Heart left ventricle (tissue), 16 donors: ENCODE measurements at places on chromosomes 5 and 9. TPM values are rescaled to one million over a fixed set of nuclear protein-coding genes. Genes with fewer than 3 reads are reported as not detected.

GRCh38 chr9:2427120-2427891, 194.3 kb upstream of the VLDLR start:
- H3K36me3 ChIP-seq = no peaks in the 10 kb centered on the region
- H3K4me3 ChIP-seq = no peak overlapping the region
- no peak overlapping the region for H3K27ac ChIP-seq
- DNase-seq = no peak
- H3K4me1 ChIP-seq = no peaks in the 10 kb centered on the region
- no peaks in the 10 kb centered on the region for H3K27me3 ChIP-seq

GRCh38 chr9:106616026-106616425, 246.9 kb upstream of the ZNF462 start:
- H3K27me3 ChIP-seq = no peaks in the 10 kb centered on the region
- H3K4me3 ChIP-seq = no peak overlapping the region
- H3K36me3 ChIP-seq = no peaks in the 10 kb centered on the region
- no peak for DNase-seq
- H3K4me1 ChIP-seq = no peaks in the 10 kb centered on the region

GRCh38 chr9:136095070-136096058, at the start of gene NACC2:
TSS of gene NACC2 (minus strand) at chr9:136095289. CDS start at chr9:136050521, 44,768 bp downstream.
- peaks cover 43% of the 10 kb centered on the region for H3K4me1 ChIP-seq
- peak; percentile 77 for DNase-seq
- H3K4me3 ChIP-seq = peak within 1 kb of the TSS; percentile 90
- H3K27ac ChIP-seq = peak within 1 kb of the TSS; percentile 99

GRCh38 chr9:19967216-19967887, 178.5 kb upstream of the SLC24A2 start:
- DNase-seq = no peak
- no peak overlapping the region for H3K4me3 ChIP-seq
- H3K27ac ChIP-seq = no peak overlapping the region
- H3K4me1 ChIP-seq = no peaks in the 10 kb centered on the region
- H3K27me3 ChIP-seq = no peaks in the 10 kb centered on the region
- H3K36me3 ChIP-seq = no peaks in the 10 kb centered on the region

GRCh38 chr9:3773362-3774060, 247.7 kb upstream of the RFX3 start:
- DNase-seq = no peak
- no peaks in the 10 kb centered on the region for H3K36me3 ChIP-seq
- H3K27ac ChIP-seq = no peak overlapping the region
- H3K27me3 ChIP-seq = no peaks in the 10 kb centered on the region
- H3K4me1 ChIP-seq = no peaks in the 10 kb centered on the region

DNA sequence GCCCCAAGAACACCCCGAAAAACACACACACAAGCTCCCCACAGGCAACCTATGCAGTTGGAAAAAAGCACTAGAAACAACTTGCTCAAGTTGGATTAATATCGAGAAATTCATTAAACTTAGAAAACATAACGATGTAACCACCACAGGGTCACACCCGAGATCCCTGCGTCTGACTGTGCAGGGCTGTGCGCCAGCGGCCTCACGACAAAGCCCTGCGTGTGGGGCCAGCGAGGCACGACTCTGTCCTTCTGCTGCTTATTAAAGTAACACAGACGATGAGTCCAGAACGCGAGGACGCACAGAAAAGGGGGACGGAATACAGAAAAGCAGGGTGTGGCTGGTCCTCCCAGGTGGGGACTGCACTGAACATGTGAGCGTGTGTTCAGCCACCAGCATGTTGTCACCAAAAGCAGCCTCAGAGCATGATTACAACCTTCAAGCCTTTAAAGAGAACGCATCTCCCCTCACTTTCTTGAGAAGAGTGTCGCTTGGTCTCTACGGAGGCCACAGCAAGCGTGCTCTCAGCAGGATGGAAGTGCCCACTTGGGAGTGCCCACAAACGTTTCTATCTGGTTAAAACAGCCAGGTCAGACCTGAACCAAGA, 14.4 kb downstream of the SLC12A7 start:
- no peaks in the 10 kb centered on the region for H3K27me3 ChIP-seq
- no peak for DNase-seq
- H3K36me3 ChIP-seq = peaks cover 21% of the 10 kb centered on the region
- peaks cover 45% of the 10 kb centered on the region for H3K4me1 ChIP-seq
- H3K4me3 ChIP-seq = no peak overlapping the region
- no peak overlapping the region for H3K27ac ChIP-seq

- H3K36me3 ChIP-seq = no peaks in the 10 kb centered on the region
- H3K4me3 ChIP-seq = no peak overlapping the region
- no peak for DNase-seq
- no peaks in the 10 kb centered on the region for H3K27me3 ChIP-seq
- no peaks in the 10 kb centered on the region for H3K4me1 ChIP-seq
- no peak overlapping the region for H3K27ac ChIP-seq
These were observed 19.7 kb downstream of the TTC39B start for GRCh38 chr9:15287309-15287708.

DNA sequence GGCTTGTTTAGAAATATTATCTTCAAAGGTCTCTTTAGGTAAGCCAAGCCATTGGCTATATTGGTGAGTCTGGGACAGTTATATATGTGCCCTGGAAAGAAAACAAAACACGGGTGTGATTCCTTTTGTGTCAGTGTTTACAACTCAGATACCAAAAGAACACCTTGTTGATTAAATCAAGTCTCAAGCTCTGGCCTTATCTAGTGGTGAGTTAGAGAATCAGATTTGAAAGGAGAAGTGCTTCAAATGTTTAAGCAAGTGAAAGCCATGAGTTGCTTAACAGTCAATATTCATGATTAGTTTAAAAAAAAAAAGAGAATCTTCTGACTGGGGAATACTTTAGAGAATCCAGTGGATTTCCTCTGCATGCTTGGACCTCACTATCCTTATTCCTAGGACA, 68.3 kb downstream of the IQGAP2 start:
- no peaks in the 10 kb centered on the region for H3K36me3 ChIP-seq
- no peaks in the 10 kb centered on the region for H3K4me1 ChIP-seq
- no peak for DNase-seq
- no peak overlapping the region for H3K27ac ChIP-seq

GRCh38 chr9:76321195-76321828, 72.9 kb downstream of the RFK start:
- no peak overlapping the region for H3K4me3 ChIP-seq
- no peaks in the 10 kb centered on the region for H3K36me3 ChIP-seq
- no peak overlapping the region for H3K27ac ChIP-seq
- no peaks in the 10 kb centered on the region for H3K4me1 ChIP-seq
- no peak for DNase-seq
- H3K27me3 ChIP-seq = no peaks in the 10 kb centered on the region

DNA sequence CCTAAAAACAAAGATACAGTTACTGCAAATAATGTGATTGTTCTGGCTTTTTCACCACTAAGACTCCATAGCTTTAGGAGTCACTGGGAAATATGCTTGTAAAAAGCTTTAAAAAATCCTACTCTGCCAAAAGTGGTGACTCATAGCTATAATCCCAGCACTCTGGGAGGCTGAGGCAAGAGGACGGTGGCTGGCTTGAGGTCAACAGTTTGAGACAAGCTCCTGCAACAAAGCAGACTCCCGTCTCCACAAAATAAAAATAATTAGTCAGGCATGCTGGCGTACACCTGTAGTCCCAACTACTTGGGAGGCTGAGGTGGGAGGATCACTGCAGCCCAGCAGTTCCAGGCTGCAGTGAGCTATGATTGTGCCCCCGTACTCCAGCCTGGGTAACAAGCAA, 406.4 kb downstream of the HTR1A start:
- no peak overlapping the region for H3K27ac ChIP-seq
- H3K27me3 ChIP-seq = no peaks in the 10 kb centered on the region
- no peak for DNase-seq
- no peaks in the 10 kb centered on the region for H3K36me3 ChIP-seq

GRCh38 chr9:83986765-83987401, 6.3 kb downstream of the RMI1 start:
- H3K27me3 ChIP-seq = no peaks in the 10 kb centered on the region
- H3K4me3 ChIP-seq = no peak overlapping the region
- peaks cover 31% of the 10 kb centered on the region for H3K4me1 ChIP-seq
- H3K27ac ChIP-seq = no peak overlapping the region
- no peak for DNase-seq

- no peaks in the 10 kb centered on the region for H3K36me3 ChIP-seq
- H3K27me3 ChIP-seq = no peaks in the 10 kb centered on the region
These were observed 167.7 kb upstream of the MRPS30 start for GRCh38 chr5:44640945-44641456.

- no peak for DNase-seq
- no peak overlapping the region for H3K27ac ChIP-seq
- no peaks in the 10 kb centered on the region for H3K4me1 ChIP-seq
- H3K36me3 ChIP-seq = no peaks in the 10 kb centered on the region
These were observed 124.2 kb downstream of the TLE1 start for GRCh38 chr9:81565144-81565543.

GRCh38 chr5:158203261-158203660, 344.3 kb upstream of the CLINT1 start:
- DNase-seq = no peak
- no peaks in the 10 kb centered on the region for H3K27me3 ChIP-seq
- no peak overlapping the region for H3K4me3 ChIP-seq
- H3K4me1 ChIP-seq = no peaks in the 10 kb centered on the region
- H3K27ac ChIP-seq = no peak overlapping the region
- no peaks in the 10 kb centered on the region for H3K36me3 ChIP-seq

DNA sequence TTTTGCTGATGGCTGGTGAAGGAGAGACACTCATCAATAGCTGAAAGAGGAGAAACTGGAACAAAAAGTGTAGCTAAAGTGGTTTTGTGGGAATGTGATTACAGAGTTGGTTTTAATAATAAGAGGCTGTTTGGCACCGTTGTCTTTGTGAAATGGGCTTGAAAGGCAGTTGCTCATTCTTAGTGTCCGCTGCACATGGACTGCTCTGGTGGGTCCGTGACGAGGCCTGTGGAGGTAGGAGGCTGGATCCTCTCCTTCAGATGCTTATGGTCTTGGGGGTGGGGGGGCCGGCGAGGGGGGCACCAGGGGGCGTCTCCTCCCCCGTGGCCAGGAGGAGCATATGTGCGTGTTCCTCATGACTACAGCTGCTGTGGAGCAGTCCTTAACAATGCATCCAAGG, 29.8 kb downstream of the FUBP3 start:
- no peak overlapping the region for H3K4me3 ChIP-seq
- H3K27ac ChIP-seq = no peak overlapping the region
- H3K4me1 ChIP-seq = peaks cover 3% of the 10 kb centered on the region
- no peak for DNase-seq

- no peak overlapping the region for H3K4me3 ChIP-seq
- DNase-seq = no peak
- peaks cover 2% of the 10 kb centered on the region for H3K4me1 ChIP-seq
- H3K36me3 ChIP-seq = no peaks in the 10 kb centered on the region
These were observed 5.4 kb upstream of the FOXE1 start for GRCh38 chr9:97847474-97848214.

DNA sequence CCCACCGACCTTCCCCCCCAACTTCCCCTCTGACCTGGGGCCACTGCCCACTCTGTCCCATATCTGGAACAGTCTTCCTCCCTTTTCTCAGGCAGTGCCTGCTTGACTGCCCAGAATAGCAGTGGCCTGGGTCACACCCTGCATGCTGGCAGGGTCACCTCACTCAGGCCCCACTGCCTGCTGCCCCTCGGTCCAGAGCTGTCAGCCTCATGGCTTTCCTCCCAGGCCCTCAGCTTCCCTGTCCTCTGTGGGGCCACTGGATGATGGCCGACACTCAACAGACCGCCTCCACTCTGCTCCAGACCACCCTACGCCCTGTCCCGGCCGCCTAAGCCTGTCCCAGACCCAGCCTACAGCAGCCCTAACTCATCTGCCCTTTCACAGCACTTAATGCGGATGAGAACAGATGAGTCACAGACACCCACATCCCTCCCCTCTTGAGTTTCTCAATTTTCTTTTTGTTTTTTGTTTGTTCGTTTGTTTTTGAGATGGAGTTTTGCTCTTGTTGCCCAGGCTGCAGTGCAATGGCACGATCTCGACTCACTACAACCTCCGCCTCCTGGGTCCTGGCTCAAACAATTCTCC, 5.9 kb downstream of the PNPLA7 start:
- no peaks in the 10 kb centered on the region for H3K36me3 ChIP-seq
- H3K4me3 ChIP-seq = no peak overlapping the region
- no peaks in the 10 kb centered on the region for H3K27me3 ChIP-seq
- peaks cover 7% of the 10 kb centered on the region for H3K4me1 ChIP-seq
- H3K27ac ChIP-seq = no peak overlapping the region
- DNase-seq = no peak

DNA sequence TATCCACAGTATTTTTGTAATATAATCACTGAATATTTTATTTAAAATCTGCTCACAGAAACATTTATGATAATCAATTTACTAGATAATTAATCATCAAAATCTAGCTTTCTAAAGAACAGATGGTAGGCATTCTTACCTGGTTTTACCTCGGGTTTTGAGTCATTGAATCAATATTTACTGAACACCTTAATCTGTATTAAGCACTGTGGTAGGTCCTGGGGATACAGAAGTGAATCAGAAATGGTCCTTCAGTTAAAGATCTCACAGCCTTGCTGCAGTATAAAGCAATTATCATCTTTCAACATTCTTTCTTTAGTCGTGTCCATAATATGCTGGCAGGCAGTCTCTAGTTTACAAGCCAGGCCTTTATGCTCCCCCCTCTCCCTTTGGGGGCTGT, 2.0 kb upstream of the MEIKIN start:
- H3K36me3 ChIP-seq = no peaks in the 10 kb centered on the region
- H3K4me3 ChIP-seq = no peak overlapping the region
- no peak for DNase-seq

GRCh38 chr5:40497573-40497972, 182.1 kb upstream of the PTGER4 start:
- H3K4me3 ChIP-seq = no peak overlapping the region
- no peaks in the 10 kb centered on the region for H3K36me3 ChIP-seq
- no peak overlapping the region for H3K27ac ChIP-seq
- no peaks in the 10 kb centered on the region for H3K4me1 ChIP-seq

DNA sequence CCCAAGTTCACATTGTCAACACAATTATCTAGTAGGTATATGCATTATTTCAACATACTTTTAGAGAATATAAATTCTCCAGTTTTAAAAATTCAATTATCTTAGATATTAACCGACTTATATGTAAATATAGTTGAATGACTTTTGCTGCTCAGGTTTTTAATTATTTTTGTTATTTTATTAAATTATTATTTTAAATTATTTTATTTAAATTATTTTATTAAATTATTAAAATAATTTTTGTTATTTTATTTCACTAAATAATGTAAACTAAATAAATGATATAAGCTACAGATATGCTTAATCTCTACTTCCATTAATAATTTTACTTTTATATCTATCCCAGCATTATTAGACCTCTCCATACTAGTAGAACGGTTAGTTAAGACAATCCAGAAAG, 544.3 kb upstream of the ARRDC3 start:
- no peaks in the 10 kb centered on the region for H3K4me1 ChIP-seq
- no peak overlapping the region for H3K4me3 ChIP-seq
- no peaks in the 10 kb centered on the region for H3K27me3 ChIP-seq
- no peak for DNase-seq

- DNase-seq = no peak
- no peak overlapping the region for H3K27ac ChIP-seq
- H3K36me3 ChIP-seq = no peaks in the 10 kb centered on the region
- H3K4me1 ChIP-seq = no peaks in the 10 kb centered on the region
These were observed 150.1 kb upstream of the STK32A start for GRCh38 chr5:147084702-147085101.

ZDHHC12 gene
- total RNA-seq = 10.5 TPM

ALDH1A1 gene
- 5.3 TPM for total RNA-seq

BARHL1 gene
- total RNA-seq = not detected

PCA3 gene
- not detected for total RNA-seq

FREM1 gene
- total RNA-seq = 1.9 TPM

PIK3R1 gene
- total RNA-seq = 99.2 TPM

NUTM2G gene
- total RNA-seq = not detected

TLR4 gene
- 23.9 TPM for total RNA-seq

ANAPC2 gene
- total RNA-seq = 35.9 TPM

IFNA13 gene
- total RNA-seq = not detected

PRDM9 gene
- total RNA-seq = not detected

PCDHA1 gene
- total RNA-seq = 0.08 TPM

SLC23A1 gene
- not detected for total RNA-seq

KIF27 gene
- total RNA-seq = 2.5 TPM

ADRA1B gene
- total RNA-seq = 5.4 TPM
